Testis (tissue), 5 donors: ENCODE measurements at places on chromosomes 6 and 20. TPM values are rescaled to one million over a fixed set of nuclear protein-coding genes. Genes with fewer than 3 reads are reported as not detected.

GRCh38 chr6:122861594-122861993 is 72.5 kb downstream of the SMPDL3A start:
- no peak for DNase-seq

DNA sequence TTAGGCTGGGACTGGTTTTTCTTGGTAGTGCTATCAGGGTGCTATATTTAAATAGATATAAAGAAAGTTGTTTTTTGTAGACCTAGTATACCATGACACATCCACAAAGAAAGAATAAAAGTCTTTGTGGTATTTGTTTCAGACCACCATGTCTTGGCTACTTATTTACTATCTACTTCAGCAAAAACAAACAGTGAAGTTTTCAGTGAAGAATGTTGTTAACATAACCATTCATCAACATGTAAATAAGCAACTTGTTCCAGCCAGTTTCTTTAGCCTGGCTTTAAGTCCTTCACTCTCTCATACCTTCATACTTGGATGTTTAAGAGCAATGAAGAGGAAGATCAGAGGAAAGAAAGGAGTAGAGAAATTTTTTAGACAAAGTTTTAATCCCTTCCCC is 624.1 kb downstream of the CD109 start:
- DNase-seq, result no peak

The POPDC3 gene
- 13.8 TPM for polyA plus RNA-seq

The GFRAL gene
- polyA plus RNA-seq, result not detected
